ENCODE measurements at places on chromosomes 5 and 9.

DNA sequence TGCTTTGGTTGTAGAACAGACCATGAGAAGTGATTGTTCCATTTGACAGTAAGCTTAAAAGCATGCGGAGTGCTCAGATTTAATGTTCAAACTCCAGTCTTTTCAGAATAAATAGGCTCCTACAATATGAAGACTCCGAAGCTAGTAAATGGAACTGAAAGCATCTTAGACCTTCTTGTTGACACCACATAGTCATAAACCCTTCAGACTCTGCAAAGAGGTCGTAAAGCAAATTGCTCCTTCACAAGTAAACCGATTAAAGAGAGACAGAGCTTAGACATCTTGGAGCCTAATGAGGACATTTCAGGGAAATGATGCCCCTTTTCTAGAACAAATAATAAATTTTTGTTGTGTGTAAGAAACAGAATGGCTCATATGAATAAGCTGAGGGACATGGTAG is 511.0 kb upstream of the RIOK2 start:
- DNase-seq: no peak

DNA sequence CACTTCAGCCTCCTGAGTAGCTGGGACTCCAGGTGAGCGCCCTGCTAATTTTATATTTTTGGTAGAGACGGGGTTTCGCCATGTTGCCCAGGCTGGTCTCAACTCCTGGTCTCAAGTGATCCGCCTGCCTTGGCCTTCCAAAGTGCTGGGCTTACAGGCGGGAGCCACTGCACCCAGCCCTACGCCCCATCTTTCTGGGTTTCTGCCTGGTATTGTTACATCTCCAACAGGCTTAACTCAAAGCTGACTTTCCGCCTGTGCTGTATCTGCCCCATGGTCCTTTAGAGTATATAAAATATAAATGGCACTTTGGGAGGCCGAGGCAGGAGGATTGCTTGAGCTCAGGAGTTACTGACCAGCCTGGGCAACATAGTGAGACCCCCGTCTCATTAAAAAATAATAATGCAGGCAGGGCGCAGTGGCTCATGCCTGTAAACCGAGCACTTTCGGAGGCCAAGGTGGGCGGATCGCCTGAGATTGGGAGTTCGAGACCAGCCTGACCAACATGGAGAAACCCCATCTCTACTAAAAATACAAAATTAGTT is 36.5 kb upstream of the GLDC start:
- DNase-seq: no peak

GRCh38 chr5:72065751-72066255 is 41.5 kb upstream of the MAP1B start:
- peak; percentile 81 for DNase-seq

GRCh38 chr5:159175547-159175946 is 33.8 kb downstream of the RNF145 start:
- no peak for DNase-seq

DNA sequence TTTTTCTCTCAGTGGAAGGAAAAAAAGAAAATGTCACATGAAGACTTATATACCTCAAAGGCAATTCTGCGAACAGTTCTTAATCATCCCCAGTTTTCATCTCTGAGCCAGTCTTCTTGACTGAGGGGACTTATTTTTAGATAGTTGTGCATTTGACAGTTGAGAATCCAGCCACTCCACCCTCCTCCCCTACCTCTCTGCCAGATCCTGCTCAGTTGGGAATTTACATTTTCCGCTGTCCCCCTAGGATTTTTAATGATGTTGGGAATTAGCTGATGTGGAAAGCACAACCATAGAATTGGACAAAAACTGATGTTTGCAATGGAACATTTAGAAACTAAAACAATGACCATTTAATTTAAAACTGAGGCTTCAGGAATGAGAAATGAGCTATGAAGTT is 194.3 kb upstream of the PIK3R1 start:
- DNase-seq: no peak

GRCh38 chr5:143281226-143281625 is 122.3 kb downstream of the NR3C1 start:
- no peak for DNase-seq

DNA sequence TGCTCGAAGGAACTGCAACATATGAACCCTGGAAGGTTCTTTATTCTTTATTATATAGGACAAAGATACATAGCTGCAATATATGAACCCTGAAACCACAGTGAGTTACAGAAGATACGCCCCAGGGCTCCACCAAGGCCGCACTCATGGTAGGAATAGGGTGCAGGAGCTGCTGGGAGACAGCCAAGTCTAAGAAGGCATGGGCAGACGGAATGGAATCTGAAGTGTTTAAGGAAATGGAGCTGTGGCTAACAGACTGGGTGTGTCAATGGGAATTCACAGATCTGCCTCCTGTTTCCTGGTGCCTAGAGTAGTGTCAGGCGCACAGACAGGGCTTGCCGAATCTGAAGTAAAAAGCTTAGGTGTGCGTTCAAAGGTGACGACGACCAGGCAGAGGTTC is 286.4 kb downstream of the DENND1A start:
- peak; percentile 61 for DNase-seq

GRCh38 chr9:74309654-74310053 is 187.5 kb upstream of the RORB start:
- no peak for DNase-seq

DNA sequence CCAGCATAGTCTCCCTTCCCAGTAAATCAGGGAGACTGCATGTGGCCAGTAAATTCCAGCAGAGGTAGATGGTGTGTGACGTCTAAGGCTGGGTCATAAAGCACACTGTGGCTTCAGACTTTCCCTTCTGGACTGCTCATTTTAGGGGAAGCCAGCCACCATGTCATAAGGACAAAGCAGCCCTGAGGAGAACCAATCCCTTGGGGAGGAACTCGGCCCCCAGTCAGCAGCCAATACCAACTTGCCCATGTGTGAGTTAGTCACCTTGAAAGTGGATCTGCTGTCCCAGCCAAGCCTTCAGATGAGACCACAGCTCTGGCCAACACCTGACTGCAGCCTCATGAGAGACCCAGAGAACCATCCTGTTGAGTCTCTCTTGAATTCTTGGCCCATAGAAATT is 14.7 kb upstream of the NINJ1 start:
- DNase-seq: no peak

- no peak for DNase-seq
Measured at GRCh38 chr9:94611638-94612068, 18.0 kb upstream of the FBP2 start.

DNA sequence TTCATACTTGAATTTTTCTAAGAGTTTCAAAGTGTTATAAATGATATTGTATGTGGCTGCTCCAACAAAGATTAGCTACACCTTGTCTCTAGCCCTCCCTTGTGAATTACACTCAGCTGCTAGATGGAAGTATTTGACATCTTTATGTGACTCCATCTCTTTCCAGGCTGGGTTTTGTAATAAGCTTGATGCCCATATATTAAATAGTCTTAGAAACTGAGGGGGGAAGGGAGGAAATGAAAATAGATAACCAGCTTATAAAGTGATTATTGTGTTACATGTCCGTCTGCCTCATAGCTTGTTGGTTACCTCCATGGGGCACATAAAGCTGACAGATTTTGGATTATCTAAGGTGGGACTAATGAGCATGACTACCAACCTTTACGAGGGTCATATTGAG is 63.4 kb downstream of the CD180 start:
- DNase-seq: no peak

DNA sequence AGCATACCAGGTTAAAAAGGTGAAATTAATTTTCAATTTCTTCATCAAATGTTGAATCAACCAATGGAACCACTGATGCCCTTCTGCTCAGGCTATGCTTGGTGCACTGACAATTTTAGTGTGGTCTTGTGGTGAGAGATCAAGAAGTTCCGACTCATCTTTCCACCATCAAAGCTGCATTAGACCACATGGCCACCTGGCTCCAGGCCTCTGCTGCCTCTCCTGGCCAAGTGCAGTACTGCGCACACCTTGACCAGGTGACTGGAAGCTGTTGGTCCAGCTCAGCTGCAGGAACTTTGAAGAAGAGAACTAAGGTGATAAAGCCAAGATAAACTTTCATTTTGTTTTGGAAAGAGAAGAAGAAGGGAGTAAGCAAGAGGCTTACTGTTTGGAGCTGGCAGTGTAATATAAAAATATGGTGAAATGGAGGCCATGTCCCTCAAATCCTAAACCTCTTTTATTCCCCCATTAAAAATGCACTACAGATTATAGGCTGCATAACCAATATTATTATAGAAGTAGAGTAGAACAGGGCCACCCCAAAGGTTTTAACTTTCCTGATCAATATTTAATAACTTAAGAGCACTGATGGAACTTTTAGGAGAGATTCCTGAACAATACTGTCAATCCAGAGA is 315.5 kb upstream of the C9orf72 start:
- no peak for DNase-seq

DNA sequence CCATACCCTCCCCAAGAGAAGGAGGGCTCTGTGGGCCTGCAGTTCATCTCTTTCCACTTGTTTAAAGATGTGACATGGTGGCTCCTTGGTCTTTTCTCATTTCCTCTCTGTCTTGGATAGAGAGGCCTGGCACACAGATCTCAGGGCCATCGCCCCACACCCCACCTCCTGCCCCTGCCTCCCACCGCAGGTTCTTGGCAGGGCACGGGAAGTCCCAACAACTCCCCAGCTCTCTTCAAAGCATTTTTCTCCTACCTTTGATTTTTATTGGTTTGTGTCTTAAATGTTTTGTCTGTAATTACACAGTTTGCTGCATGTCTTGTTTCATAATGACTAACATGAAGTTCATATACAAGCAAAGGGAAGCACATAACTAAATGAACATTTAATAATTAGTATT is 178.5 kb upstream of the MSX2 start:
- no peak for DNase-seq

DNA sequence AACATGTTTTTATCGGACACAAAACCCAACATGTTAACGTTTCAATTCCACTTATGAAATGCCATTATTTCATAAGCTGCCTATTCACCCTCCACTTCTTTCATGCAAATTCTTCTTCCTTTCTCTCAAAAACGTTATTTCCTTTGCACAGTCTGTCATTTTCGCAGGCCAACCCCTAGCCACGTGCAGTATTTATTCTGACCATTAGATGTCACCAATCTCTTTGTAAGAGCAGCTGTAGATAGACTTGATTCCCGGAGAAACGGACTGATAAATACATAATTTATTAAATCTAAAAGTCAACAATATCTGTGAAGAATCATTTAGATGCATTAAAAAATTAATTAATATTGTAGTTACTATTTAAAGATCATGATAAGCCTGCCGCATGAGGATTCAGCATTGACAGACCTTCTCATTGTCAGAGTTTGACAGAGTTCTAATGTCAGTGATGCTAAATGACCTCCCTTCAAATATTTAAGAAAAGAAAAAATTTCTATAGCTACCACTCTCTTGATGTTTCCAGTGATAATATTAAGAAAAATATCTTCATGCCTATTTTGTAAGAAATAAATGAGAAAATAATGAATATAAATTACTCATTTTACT is 933.6 kb downstream of the CDH12 start:
- peak; percentile 80 for DNase-seq
